ENCODE measurements at places on chromosomes 2 and 18.
A peak's percentile ranks its signal among the peaks of the same experiment; 100 is the strongest.

DNA sequence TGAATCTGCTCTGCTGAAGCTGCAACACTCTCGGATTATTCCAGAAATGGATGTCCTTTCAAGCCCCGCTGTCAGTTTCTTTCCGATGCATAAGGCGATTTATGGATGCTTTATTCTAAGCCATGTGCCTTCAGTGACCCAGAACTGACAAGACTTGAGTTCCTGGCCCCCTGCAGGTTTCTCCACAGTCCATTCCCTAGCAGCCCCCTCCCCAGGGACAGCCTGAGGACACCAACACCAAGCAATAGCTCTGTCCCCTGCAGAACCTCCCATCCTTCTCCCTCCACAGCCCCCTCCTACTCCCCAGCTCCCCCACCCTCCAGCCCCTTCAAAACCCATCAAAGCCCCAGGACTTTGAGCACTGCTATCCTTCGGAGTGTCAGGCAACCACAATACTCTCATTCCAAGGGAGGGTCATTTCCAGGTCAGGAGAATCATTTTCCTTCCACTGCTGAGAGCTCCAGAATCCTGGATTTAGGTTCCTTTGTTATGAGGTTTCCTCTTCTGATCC is 24.6 kb upstream of the SPP2 start:
- peak; percentile 58 for DNase-seq

GRCh38 chr18:44938720-44939665 is 258.3 kb downstream of the SETBP1 start:
- DNase-seq = no peak

DNA sequence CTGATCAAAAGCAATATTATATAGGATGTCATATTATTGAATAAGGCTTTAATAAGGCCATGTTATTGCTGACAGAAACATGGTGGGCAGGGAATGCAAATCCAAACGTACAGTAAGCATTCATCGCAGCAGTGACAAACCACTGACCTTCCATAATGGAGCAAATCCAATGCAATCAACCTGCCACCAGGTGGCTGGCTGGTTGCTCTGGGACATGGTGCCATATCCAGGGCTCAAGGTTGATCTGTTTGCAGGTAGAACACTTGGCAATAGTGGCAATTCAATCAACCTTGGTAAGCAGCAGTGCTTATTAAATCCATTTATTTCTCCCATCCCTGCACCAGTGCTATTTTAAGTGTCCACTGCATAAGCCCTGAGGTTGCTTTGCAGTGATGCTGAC is 75.4 kb downstream of the CERKL start:
- no peak for DNase-seq

DNA sequence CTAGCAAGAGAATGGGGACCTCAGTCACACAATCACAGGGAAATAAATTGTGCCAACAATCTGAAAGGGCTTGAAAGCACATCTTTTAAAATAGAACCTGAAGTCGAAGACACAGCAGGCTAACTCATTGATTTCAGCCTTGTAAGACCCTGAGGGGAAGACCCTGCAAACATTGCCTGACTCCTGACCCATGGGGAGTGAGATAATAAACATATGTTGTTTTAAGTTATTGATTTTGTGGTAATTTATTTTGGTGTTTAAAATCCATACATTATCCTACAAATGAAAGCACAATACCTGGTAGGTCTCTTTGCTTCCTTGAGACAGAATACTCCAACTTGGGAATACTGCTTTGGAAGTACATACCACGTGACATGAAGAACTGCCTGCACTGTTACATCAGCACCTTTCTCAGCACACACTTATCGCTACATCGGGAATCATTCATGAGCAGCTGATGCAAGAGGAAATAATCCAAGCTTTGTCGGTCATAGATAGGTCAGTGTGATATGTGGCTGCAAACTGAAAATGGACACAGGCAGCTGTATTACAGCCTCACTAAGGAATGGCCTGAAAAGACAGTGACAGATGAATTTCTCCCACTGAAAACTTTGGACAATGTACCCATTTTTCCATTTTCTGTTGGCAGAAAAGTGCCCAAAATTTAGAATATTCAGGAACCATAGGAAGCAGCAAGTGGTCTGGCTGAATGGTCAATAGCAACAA is 494.5 kb upstream of the MAP2 start:
- no peak for DNase-seq

GRCh38 chr2:80429251-80429650 is 124.7 kb upstream of the LRRTM1 start:
- DNase-seq = no peak

- no peak for DNase-seq
Measured at GRCh38 chr2:30792521-30792920, 14.7 kb downstream of the CAPN13 start.

- DNase-seq = no peak
Measured at GRCh38 chr2:1986598-1986997, 242.3 kb upstream of the PXDN start.

DNA sequence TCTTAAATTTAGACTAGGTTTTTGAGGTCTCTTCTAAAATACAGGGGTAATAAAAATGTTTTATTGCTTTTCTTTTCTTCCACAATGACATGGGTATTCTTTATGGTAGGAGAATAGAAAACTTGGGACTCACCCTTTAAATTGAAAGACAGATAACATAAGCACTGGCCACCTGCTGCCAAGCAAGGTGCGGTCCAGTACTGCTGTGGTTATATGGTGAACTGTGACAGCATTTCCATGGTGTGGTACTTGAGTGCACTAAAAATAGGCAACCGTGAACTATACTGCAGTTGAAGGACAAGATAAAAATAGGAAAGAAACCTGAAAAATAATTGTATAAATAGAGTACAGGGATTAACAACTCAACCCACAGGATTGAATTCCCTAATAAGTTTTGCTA is 54.4 kb upstream of the GRB14 start:
- no peak for DNase-seq

GRCh38 chr2:218129458-218130135 is 3.8 kb downstream of the CXCR2 start:
- no peak for DNase-seq

DNA sequence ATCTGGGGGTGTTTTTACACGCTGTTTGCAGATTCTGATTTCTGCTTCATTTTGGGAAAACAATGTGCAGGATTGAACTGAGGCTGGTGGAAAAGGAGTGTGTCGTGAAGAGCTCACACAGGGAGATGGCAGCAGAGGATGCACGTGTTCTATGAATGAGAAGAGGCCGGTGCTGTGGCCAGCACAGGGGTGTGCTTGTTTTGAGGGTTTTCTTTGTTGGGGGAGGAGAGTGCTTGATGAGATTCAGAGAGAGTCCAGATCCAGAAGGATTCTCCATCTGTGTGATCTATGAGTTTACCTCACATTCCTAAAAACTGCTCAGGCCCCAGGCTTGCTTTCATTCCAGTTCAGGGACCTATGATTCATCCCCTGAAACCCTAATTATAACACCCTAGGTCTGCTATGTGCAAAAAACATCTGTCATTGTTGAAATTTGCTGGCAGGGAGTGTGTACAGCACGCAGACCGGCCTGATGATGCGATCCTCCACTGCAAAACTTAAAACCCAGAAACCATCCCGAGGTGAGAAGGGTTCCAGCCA is 12.1 kb downstream of the TGFA start:
- peak; percentile 48 for DNase-seq

DNA sequence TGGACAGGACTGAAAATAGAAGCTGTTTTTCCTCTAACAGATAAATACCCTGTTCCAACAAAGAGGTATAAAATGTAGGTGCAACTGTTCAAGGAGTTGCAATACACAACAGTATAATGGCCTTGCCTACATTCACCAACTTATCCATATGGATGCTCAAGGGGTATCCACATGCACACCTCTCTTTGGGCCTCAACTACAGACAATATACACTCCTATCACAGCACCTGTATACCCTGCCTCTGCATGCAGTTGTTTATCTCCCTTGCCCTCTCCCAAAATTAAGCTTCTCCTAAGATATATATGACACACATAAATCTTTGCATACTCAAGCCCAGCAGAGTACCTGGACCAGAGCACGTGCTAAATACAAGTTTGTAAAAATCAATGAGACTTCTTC is 37.3 kb downstream of the DARS1 start:
- no peak for DNase-seq

- DNase-seq = no peak
Measured at GRCh38 chr18:3262234-3263131, 550 bp downstream of the MYL12B start.

GRCh38 chr18:52408800-52409302 is 68.9 kb downstream of the DCC start:
- DNase-seq = no peak

DNA sequence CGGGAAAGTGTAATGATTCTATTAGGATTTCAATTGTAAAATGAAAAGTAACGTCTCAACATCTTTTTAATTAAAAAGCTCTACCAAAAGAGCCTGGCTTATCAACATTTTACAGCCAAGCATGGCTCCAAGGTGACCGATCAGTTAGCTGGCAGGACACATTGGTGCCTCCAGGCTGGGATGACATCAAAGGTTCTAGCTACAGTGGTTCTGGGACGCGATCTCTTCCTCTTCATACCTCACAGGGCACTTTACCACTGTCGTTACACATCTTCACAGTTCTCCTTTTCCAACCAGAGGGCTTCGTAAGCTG is 693 bp downstream of the ORC2 start:
- no peak for DNase-seq

GRCh38 chr2:67825476-67825875 is 237.3 kb downstream of the C1D start:
- peak; percentile 49 for DNase-seq

DNA sequence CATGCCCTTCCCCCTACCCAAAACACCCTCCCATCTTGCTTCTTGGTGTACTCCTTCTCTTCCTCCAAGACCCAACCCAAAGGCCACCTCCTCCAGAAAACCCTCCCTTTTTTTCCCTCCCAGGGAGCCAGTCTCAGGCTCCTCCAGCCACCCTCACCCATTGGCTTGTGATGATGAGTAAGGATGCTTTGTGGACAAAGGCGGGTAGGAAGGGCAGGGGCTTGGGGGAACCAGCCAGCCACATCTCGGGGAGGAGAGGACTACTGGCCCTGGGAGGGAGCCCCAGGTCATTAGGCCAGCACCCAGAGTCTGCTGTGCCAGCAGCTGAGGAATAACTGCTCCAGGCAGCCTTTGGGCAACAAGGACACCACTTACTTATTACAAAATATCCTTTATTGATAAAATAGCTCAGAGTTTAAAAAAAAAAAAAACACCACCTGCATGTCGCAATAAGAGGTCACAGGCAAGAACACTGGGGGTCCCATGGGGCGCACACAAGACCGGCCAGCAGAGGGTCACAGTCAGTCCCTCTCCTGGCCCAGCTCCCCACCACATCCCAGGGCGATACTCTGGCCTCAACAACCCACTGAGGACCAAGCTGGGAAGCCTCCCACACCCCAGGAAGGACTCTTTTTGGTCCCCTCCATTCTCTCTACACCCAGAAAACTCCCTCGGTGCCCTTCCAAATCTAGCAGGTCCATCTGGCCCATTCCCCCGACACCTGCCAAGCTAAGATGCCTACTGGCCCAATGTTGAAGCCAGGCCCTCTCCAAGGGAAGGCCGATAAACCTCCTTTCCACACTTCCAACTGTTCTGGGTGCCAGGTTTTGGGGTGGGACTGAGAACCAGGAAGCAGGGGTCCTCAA is 3.6 kb downstream of the ADRA2B start:
- DNase-seq = no peak

DNA sequence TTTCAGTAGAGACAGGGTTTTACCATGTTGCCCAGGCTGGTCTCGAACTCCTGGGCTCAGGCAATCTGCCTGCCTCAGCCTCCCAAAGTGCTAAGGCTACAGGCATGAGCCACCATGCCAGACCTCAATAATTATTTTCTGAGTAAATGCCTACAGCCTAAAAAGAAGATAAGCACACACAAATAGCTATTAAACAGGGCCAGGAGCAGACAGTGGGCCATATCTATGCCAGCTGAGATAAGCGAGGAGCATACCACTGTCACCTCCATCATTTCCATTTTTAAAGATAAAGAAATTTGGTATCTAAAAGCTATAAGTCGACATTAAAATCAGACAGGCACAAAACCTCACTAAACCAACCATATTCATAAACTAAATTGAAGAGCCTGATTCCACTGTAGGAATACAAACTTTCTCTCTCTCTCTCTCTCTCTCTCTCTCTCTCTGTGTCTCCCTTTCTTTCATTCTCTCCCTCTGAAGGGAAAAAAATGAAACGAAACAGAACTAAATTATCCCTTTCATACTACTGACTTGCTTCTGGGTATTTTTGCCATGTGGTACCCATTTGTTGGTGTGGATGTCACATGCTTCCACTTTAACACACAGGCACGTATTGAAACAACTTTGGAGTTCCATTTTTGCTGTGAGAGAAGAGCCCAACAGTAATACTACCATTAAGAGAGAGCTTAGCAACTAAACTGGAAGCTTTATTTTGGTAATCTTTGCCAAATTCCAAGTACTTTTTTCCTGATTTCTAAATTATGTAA is 51.0 kb downstream of the FARSB start:
- DNase-seq = no peak

GRCh38 chr18:36411745-36412168 is 114.2 kb downstream of the FHOD3 start:
- peak; percentile 34 for DNase-seq

DNA sequence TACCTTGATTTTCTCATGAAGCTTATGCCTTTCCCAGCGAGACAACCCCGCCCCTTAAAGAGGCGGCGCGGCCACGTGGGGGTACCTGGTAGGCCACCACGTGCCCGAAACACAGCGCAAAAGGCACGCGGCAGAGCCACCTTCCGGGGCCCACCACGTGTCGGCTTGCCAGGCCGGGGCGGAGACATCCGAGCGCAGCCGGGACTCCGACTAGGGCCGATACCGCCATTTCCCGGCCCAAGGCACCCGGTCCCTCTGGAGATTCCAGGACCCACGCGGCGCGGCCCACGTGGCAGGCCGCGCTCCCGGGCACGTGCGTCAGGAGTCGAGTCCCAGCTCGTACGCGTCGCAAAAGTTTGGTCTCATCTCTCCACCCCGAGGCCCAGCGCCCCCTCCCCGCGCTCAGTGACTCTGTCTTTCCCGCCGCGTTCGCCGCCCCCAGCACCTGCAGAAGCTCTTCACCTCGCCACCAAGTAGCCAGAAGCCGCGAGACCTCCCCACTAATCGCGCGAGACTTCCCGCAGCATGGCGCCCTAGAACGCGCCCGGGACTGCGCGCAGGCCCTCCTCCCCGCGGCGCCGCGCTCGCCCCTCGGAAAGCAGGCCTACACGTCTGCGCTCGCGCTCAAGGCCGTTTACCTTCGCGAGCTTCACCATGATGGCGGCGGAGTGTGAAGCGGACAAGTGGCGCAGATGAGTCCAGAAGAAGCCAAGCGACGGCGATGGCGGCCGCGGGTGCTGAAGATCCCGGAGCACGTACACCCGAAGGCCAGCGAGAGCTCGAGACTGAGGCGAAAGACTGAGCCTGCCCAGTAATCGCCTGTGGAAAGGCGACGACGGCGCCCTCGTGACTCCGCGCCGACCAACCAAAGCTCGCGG is at the start of gene NCL:
NCL (minus strand) TSS at position 787 of the 878 bp plus-strand sequence; CDS start at position 656, 131 bp downstream.
- DNase-seq = peak; percentile 98

DNA sequence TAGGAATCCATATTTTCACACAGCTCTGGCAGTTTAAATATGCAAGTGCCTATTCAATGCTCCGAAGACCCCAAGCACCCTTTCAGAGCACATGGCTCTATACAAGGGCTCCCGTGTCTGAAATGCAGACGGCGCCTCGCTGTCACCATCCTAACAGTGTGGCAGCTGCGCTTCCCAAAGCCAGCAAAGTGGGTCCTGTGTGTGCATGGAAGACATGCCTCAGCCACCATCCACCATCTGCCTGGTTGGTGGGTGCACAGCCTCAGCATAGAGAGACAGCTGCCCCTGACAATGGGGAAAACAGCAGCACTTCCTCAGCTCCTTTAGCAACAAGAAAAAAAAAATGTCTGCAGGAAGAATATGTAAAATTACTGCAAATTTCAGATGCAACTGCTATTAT is 218.1 kb downstream of the SP3 start:
- no peak for DNase-seq

- no peak for DNase-seq
Measured at GRCh38 chr2:10225291-10226037, 77.2 kb upstream of the HPCAL1 start.

GRCh38 chr18:3061581-3062312 is 48.8 kb upstream of the LPIN2 start:
- no peak for DNase-seq

All from fibroblast of skin of right quadriceps (primary cell).